NCI-H1048 (cell line): ENCODE measurements at places on chromosomes 11 and 22.

GRCh38 chr11:100753571-100753970, 66.5 kb downstream of the ARHGAP42 start:
- DNase-seq, result no peak

- no peak for DNase-seq
These were observed 226.9 kb downstream of the SNX19 start for GRCh38 chr11:130689222-130689908.

- no peak for DNase-seq
These were observed 32.4 kb downstream of the MCAM start for GRCh38 chr11:119284344-119285157.

GRCh38 chr22:45421349-45422055, 8.0 kb downstream of the RIBC2 start:
- DNase-seq, result no peak

- DNase-seq, result no peak
These were observed 268.8 kb downstream of the DDX10 start for GRCh38 chr11:108933630-108934029.

GRCh38 chr11:95175818-95176380, 55.1 kb downstream of the SESN3 start:
- DNase-seq, result no peak

DNA sequence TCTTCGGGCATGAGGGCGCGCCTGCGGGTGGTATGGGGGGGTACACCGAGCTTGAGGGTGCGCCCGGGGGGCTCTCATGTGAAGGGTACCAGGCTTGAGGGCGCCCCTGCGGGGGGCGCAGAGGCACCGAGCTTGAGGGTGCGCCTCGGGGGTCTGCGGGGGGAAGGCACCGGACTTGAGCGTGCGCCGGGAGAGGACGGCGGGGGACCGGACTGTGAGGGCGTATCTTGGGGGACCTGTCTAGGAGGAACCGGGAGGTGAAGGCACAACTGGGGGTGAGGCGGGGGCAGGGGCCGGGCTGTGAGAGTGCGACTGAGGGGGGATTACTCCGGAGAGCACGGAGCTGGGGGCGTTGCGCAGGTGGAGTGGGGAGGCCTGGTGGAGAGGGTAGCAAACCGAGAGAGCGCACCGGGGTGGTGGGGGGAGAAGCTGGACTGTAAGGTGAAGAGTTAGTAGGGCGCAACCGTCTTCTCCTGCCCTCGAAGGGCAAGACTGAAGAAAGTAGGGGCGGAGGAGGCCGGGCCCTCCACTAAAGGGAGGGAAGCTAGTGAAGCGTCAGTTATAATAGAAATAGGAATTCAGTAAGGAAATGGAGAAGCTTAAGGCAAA, 1.1 kb upstream of the DDX6 start:
- DNase-seq, result no peak

DNA sequence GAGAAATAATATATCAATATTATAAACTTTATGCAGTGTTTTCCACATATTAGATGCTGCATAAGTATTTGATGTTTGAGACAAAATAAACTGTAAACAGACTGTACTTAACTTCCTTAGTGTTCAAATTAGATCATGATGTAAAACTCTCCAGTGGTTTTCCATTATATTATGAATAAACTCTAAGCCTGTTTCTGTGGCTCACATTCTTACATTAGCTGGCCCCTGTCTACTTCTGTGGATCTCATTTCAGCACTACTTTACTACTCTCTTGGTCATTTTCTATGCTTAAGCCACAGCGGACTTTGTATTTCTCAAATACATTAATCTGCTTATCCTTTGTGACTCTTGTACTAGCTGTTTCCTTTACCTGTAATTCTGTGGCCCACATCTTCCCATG, 55.6 kb downstream of the ARHGEF12 start:
- no peak for DNase-seq

DNA sequence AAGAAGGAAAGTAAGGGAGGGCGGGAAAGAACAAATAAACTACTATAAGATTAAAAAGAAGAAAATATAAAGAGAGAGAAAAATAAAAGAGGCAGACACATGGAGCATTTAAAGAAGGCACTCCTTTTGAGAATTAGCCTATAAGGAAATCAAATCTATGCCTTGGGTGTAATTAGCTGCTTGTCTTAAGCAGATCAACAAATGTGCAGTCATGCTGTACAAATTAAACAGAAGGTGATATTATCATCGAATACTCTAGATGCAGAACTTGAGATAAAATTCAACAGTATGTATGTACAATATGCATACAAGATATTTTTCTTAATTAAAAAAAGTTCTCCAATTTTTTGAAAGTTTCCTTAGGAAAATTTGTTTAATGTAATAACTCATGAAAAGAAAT, 623.0 kb upstream of the CHORDC1 start:
- no peak for DNase-seq
